ENCODE measurements at places on chromosomes 5 and 9.

DNA sequence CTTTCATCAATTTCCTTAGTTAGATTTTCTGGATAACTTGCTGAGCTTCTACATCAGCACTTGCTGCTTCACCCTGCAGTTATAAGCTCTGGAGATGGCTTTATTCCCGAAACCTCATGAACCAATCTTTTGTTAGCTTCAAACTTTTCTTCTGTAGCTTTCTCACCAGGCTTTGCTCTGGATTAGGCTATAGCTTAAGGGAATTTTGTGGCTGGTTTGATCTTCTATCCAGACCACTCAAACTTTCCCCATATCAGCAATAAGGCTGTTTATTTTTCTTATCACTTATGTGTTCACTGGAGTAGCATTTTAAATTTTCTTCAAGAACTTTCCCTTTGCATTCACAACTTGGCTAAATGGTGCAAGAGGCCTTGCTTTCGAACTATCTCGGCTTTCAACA is 1173.5 kb upstream of the NUDT12 start:
- DNase-seq, result no peak

- DNase-seq, result no peak
Measured at GRCh38 chr5:72842816-72843215, 26.4 kb downstream of the TNPO1 start.

- no peak for DNase-seq
Measured at GRCh38 chr5:168659286-168659847, 80.2 kb upstream of the PANK3 start.

GRCh38 chr5:121021681-121022080 is 557.6 kb downstream of the PRR16 start:
- no peak for DNase-seq

- DNase-seq, result no peak
Measured at GRCh38 chr9:137296670-137297664, 5.1 kb downstream of the NRARP start.

DNA sequence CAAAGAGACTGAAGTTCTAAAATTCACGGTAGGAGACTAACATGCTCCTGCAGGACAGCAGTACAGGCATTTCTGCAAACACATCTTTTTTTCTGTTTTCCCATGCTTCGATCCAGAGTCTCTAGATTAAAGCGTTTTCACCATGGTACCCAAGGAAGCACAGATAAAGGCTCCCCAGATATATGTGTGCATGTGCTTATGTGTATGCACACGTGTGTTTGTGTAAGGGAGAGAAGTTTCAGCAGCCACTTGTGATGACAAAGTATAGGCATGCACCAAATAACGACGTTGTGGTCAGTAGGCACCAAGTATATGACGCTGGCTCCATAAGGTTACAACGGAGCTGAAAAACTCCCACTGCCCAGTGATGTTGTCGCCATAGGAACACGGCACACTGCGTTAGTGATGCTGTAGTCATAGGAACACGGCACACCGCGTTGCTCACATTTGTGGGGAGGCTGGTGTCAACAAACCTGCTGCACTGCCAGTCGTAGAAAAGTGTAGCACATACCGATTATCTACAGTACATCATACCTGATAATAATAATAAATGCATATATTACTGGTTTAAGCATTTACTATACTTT is 21.7 kb downstream of the MED10 start:
- DNase-seq, result no peak

DNA sequence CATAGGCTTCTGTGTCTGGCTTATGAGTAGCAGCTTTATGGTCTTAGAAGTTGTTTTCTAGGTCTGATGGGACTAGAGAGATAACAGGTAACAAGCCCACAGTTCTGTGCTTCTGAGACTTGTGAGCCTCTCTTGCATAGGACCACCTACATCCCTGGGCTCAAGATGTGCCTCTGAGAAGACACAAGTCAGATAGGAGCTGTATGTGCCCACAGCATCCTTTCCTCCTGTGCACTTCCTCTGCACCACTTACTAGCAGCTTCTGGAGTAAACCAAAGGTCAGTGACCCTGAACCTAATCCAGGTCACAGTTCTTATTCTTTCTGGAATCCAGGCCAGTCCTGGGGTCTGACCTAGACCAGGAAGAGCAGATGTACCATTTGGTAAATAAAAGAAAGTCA is 40.0 kb downstream of the GALNT10 start:
- DNase-seq, result no peak

DNA sequence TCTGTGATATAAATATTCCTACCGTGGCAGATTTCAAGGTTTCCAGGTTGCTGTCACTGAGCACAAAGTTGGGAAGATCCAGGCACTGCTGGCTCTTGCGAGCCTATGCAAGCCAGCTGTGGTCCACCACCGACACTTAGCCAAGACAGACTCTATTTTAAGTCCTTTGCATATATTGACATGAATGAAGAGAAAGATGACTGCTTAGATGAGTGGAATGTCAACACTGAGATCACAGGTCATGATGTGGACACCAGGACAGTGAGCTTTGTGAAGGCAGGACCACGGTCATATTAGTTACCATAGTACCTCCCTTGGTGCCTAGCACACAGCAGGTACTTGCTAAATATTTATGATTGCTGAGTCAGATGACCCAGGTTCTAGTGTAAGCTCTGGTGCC is 217.0 kb downstream of the PAPPA start:
- no peak for DNase-seq

- DNase-seq, result no peak
Measured at GRCh38 chr9:78286946-78287388, 10.0 kb upstream of the PSAT1 start.

GRCh38 chr9:130518943-130519799 is 60.2 kb upstream of the FUBP3 start:
- no peak for DNase-seq

- DNase-seq, result no peak
Measured at GRCh38 chr5:66807743-66808142, 211.6 kb downstream of the MAST4 start.

GRCh38 chr9:134229466-134230091 is 65.2 kb upstream of the RNU6ATAC start:
- DNase-seq, result no peak

DNA sequence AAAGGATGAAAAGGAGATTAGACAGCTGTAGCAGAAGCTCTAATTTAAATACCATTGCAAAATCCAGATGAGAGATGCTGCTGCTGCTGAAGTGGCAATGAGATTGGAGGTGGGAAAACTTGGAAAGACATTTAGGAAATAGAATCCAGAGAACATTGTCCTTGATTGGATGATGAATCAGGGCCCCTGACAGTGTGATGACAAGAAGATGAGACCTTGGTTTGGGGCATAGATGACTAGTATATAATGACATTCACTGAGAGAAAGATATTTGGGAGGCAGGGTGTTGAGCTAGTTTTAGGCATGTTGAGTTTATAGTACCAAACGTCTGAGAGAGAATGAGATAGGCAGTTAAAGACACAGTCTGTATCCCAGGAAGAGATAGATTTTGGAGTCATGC is 311.5 kb upstream of the MPDZ start:
- no peak for DNase-seq

DNA sequence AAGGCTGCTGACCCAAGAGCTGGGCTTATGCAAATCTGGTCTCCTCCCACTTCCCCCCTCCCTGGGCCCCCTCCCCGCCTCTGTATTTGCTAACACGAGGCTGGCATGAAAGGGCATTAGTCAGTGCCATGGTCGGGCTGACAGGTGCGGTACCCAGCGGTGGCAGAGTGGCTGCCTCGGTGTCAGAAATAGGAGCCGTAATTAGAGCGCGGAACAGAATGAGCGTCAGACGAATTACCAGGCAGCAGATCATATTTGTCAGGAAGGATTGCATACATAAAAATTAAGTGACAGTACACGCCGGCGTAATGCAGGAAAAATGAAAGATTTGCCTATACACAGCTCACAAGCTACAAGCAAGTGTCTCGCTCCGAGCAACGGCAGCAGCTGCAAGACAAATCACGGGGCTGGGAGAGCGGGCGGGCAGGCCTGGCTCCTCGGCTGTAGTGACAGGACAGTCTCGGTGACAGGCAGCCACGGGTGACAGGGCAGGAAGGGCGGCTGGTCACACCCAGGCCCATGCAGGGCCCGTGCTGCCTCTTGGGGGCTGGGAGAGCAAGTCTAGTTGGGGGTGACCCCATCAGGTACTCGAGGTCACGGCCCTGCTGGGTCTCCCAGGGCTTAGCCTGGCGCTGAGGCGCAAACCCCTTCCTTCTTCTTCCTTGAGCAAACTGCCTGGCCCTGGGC is 72.4 kb downstream of the NEK6 start:
- no peak for DNase-seq

GRCh38 chr5:136192015-136192525 is 892 bp downstream of the SMIM32 start:
- DNase-seq, result no peak

GRCh38 chr5:178769617-178770260 is 39.3 kb upstream of the ZNF354A start:
- DNase-seq, result no peak

DNA sequence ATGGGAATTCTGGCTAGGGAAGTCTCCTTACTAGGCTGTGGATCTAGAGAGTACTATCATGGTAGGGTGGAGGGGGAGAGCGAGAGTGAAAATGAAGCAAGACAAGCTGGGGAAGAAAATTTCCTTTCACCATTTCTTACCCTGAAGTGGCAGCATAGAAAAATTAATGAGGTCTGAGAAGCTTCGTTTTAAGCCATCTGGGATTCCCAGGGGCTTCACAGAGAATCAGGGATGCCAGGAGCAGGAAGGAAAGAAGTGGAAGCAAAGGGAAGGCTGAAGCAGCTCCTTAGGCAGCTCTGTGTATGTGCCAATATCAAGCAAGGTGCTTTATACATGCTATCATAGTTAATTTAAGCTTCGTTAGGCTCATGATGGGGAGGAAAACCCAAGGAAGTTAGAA is 169.9 kb downstream of the ZSWIM6 start:
- no peak for DNase-seq

DNA sequence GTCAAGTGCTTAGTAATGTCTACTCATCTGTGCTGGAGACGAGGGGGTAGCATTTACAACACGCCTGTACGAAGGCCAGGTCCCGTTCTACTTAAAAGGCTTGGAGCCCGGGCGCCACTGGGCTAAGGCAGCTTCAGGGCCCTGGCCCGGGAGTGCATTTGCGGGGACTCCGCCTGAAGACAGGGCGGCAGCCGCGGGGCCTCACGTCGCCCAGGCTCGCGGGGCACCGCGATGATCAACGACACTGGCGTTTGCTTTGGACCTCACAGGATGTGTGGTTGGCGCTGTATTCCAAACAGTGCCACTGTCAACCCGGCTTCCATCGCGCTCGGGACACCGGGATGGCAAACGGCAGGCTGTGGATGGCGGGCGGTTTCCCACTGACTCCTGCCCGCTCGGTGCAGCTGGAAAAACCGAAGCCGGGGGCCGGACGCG is 1.1 kb upstream of the TENT4A start:
- DNase-seq, result peak; percentile 61

DNA sequence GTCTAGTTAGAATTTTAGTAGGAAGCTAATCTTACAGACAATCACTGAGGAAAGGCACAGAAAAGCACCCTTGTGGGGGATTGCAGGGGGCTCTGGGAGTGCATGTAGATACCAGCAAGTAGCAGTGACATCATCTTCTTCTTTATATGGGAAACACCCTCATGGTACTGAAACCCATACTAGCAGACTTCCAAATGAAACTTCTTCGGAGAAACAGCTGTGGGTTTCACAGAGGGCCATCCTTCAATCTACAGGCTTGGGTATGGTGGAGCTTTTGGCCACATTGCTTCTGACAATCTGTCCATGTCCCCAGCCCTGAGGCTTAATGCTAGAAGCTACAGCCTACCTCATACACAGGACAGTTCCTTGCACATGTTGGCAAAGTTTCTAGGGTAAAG is 165.2 kb upstream of the NFIB start:
- DNase-seq, result no peak
